Kidney (tissue), 22 donors: ENCODE measurements at places on chromosomes 5 and 9. TPM values are rescaled to one million over a fixed set of nuclear protein-coding genes. Genes with fewer than 3 reads are reported as not detected.

SYNPO gene
- 87.6 TPM for total RNA-seq

FOXD4L6 gene
- not detected for total RNA-seq

ORM2 gene
- total RNA-seq = not detected

CDH18 gene
- total RNA-seq = not detected

PLCXD3 gene
- 11.7 TPM for total RNA-seq

HMCN2 gene
- total RNA-seq = 8.6 TPM

NXNL2 gene
- 3.6 TPM for total RNA-seq

LHX6 gene
- 4.9 TPM for total RNA-seq

CD14 gene
- 68.8 TPM for total RNA-seq

MROH2B gene
- total RNA-seq = not detected

ANKDD1B gene
- total RNA-seq = 3.1 TPM

SH3PXD2B gene
- 22.8 TPM for total RNA-seq

MYOT gene
- 0.94 TPM for total RNA-seq

TSSK1B gene
- total RNA-seq = 0.13 TPM

ADAMTS19 gene
- not detected for total RNA-seq

GFRA3 gene
- 0.41 TPM for total RNA-seq

PCDHB6 gene
- total RNA-seq = 2.0 TPM

PCDHGA5 gene
- 2.8 TPM for total RNA-seq

CSF2 gene
- total RNA-seq = not detected

TNFSF15 gene
- 2.3 TPM for total RNA-seq

PROB1 gene
- 3.8 TPM for total RNA-seq

SLC36A3 gene
- not detected for total RNA-seq

SURF6 gene
- total RNA-seq = 17.3 TPM

BNC2 gene
- 37.9 TPM for total RNA-seq

DDX4 gene
- not detected for total RNA-seq

ACOT12 gene
- not detected for total RNA-seq

NELFB gene
- total RNA-seq = 57.3 TPM

MRPL36 gene
- 29.6 TPM for total RNA-seq

ZCCHC7 gene
- 22.3 TPM for total RNA-seq

DIRAS2 gene
- total RNA-seq = 0.98 TPM

RALGPS1 gene
- total RNA-seq = 25.2 TPM

TEX48 gene
- not detected for total RNA-seq

IFNB1 gene
- total RNA-seq = not detected

SPINK6 gene
- total RNA-seq = not detected

WDR31 gene
- 8.7 TPM for total RNA-seq

SLC22A4 gene
- total RNA-seq = 2.4 TPM
